Stimulated activated CD8-positive, alpha-beta memory T cell treated with anti-CD3 and anti-CD28 coated beads, Interleukin-12 subunit alpha, Interleukin-12 subunit beta, amount 100 ng/mL, for 1 hour (primary cell): ENCODE measurements at places on chromosomes 7 and 10.

DNA sequence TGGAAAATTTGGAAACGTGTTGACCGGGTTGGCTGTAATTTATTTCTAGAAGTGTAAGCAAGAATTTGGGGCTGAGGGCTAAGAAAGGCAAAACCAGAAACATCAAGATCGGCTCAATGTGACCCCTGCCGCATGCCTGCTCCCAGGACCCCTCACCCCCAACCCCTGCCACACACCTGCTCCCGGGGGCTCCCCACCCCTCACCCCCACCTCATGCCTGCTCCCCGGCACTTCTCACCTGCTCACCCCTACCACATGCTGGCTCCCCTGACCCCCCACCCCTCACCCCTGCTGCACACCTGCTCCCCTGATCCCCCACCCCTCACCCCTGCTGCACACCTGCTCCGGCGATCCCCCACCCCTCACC, 19.0 kb upstream of the CFAP46 start:
- DNase-seq: no peak

DNA sequence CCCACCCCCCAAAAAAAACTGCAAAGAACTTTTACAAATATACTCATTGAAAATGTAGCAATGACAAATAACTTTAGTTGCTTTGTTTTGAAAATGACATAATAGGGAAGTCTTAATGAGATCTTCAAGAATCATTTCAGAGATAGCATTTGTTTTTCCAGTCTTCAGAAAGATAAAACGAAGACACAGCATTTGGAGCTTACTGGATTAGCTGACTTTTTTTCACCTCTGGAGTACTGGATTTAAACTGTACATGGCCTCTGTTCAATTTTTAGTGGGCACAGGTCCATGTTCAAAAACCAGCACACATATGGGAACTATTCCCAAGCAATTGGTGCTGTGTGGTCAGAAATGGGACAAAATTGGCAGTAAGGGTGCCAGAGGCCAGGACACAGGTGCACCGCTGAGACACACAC, 3.9 kb downstream of the RAB11FIP2 start:
- no peak for DNase-seq

GRCh38 chr7:7820409-7820808, 102.0 kb upstream of the RPA3 start:
- DNase-seq: no peak

- no peak for DNase-seq
These were observed 16.2 kb downstream of the RBP3 start for GRCh38 chr10:47364366-47364765.

DNA sequence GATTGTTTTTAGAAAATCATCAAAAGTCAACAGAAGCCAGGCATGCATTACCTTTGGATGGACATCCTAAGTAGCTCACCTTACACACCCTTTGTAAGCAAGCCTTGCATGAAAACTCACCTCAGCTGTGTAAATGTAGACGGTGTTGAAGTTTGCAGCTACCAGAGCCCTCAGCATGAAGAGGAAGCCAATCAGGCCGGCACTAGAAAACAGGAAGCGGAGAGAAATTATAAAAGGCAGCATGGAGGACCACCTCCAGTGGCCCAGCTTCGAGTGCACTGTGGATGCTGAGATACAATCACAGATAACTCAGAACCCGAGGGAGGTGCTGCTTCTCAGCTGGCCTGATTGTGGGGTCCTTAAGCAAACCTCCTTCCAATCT, 75.3 kb downstream of the SVOPL start:
- no peak for DNase-seq

GRCh38 chr7:100726996-100727761, 6.2 kb upstream of the ZAN start:
- DNase-seq: no peak

- DNase-seq: no peak
These were observed 47.5 kb downstream of the FAM53B start for GRCh38 chr10:124696446-124697392.

DNA sequence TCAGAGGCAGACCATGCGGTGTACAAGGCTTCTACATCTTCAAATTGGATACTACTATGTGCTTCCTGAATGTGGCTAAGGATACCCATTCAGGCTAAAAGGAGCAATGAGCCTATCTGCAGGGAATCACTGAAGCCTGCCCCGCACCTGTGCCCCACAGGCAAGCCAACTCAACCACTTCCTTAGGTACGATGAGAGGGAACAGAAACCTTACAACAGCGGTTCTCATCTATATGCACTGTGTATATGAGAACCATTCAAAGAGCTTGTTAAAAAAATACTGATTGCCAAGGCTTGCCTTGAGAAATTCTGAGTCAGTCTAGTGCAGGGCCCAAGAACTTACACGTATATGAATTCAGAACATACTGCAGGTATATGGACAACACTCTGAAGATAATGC, 679.6 kb downstream of the PARD3 start:
- no peak for DNase-seq

DNA sequence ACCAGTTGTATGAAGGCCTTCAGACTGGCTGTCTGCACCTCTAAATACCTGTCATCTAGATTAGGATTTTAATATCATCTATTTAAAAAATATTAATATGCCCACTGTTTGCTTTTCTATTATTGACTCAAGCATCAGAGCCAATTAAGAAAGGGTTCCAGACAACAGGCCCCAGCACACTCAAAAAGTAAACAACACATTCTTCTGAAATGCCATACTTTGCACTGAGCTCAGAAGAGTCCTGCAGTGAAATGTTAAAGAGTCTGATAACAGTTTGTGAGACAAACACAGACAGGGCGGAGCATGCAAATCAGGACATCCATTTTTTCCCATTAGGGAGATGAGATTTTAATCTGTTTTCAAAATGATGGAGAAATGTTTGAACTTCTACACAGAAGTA, 45.9 kb upstream of the KLF6 start:
- DNase-seq: no peak

DNA sequence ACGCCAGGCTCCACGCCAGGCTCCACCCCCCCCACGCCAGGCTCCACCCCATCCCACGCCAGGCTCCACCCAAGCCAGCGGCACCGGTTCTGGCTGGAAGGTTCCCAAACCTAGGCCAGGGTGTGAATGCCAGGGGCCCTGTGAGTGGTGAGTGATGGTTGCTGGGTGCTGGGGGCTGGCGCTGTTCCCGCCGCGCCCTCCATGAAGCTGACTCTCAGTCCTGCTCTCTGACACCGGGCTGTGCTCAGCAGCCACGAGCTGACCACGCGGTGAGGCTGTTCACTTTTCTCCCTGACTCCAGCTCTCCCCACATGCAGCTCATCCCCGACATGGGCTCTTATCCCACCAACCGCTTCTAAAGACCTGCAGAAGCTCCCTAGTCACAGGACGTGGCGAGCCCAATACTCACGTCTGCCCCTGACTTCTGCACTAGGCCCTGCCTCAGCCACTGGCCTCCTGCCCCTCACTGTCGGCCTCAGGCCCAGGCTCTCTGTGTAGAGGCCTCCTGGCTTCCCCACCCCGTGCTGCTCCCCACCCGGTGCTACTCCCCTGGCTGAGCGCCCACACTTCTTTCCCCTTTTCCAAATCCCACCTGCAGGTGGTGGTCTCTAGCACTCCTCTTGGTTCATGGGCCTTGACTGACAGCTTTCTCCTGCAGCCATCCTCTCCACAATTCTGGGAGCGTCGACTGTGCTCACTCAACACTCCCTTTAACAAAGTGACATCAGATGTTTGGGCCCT, 603.0 kb downstream of the PTPRN2 start:
- DNase-seq: no peak

- DNase-seq: no peak
These were observed 247.3 kb downstream of the SKAP2 start for GRCh38 chr7:26617066-26617465.

DNA sequence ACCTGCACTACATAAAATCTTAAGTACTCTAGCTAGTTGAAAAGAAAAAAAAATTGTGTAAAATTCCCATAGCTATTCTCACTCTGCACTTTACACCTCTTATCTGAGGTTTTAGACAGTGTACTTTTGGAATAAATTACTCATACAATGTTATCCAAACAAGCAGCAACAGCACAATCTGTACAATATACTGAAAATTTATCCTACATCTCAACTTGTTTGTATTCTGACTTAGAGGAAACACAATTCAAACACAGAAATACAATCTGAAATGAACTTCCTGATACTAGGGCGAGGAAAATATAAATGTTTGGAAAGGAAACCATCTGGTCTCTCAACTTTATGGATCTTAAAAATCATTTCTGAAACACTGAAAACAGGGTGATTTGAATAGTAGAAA, 381.7 kb downstream of the THSD7A start:
- DNase-seq: no peak

DNA sequence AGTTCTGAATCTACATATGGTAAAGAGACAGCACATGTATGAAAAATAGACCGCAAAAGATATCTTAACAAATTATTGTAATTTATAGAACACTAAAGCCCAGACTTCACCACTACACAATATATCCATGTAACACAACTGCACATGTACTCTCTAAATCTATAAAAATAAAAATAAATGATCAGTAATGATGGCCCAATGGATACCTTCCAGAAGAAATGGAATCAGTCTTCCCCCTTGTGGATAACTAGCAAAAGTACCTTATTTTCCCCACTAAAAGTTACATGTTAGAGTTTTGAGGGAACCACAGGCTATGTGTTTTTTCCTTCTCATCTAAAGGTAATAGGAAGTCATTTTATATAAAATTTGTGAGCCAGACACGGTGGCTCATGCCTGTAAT, 25.7 kb downstream of the C7orf25 start:
- no peak for DNase-seq

DNA sequence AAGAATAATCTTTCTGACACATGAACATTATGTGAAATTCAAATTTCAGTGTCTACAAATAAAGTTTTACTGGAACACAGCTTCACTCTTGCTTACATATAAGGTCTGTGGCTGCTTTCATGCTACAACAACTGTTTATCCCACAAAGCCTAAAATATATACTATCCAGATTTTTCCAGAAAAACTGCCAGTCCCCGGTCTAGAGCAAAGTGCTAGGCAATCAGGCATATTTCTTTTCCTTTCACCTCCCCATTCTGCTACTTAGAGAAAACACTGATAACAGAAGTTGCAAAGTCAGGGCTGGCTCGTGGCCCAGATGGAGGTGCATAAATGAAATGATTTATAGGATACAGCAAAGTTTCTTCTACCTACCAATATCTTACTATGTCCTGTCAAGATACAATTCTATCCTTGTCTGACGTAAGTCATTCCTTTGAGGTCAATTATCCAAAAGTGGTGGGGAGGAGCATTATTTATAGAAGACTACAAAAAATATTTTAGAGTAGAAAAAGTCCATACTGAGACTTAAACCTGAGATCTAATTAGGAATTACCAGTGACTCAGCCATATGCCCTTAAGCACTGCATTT, 384.1 kb downstream of the NXPH1 start:
- no peak for DNase-seq

DNA sequence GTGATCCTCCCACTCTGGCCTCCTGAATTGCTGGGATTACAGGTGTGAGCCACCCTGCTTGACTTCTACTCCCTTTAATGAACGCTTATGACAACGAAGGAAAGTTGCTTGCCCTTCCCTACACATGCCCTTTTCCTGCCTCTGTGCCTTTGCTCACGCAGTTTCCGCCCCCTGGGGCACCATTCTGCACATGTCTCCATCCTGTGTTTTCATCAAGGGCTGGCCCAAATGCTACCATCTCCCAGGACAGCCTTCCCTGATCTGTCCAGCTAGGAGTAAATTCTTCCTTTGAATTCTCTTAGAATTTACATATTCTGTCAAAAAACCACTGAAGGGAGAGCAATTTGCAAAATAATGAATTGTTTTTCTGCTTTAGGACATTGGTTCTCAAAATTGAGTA, 50.0 kb upstream of the KMT2C start:
- DNase-seq: no peak
